ENCODE measurements at places on chromosomes 3 and 15.

GRCh38 chr15:100332231-100332630 is 9.5 kb downstream of the ADAMTS17 start:
- DNase-seq = no peak

- DNase-seq = no peak
These were observed 144.2 kb upstream of the ARHGEF26 start for GRCh38 chr3:153976891-153977554.

- no peak for DNase-seq
These were observed 16.3 kb upstream of the LMCD1 start for GRCh38 chr3:8485141-8485870.

GRCh38 chr3:42746455-42747450 is 26.3 kb downstream of the CCDC13 start:
- no peak for DNase-seq

GRCh38 chr3:114498539-114499370 is 204.9 kb downstream of the TIGIT start:
- DNase-seq = no peak

GRCh38 chr3:159137949-159138348 is 336.1 kb downstream of the MFSD1 start:
- DNase-seq = no peak

GRCh38 chr15:58312031-58312430 is 119.8 kb upstream of the LIPC start:
- no peak for DNase-seq

- no peak for DNase-seq
These were observed 498.1 kb upstream of the TPRG1 start for GRCh38 chr3:188673646-188674186.

DNA sequence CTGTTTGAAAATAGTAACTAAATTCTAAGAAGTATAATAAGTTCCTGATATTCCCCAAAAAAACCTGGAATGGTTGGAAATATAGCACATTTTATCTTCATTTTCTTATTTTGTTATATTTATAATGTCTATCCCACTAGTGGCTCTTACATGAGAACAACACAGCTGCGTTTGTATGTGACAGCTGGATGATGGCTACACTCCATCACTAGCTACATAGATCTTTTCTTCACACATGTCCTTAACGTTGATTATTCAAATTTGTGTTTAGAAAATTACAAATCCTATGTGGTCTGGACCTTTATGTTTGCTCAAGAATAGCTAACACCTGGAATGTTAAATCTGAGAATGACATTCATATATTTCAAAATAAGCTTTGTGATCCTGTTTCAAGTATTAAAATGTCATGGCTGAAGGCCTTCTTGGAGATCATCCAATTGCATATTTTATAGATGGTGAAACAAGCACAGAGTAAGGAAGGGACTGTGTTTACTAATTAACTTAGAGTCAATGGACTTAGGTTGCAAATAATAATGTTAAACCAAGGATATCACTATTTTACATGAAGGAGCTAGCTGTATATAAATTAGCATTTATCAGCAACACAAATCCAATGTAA is 60.8 kb downstream of the ATP13A5 start:
- no peak for DNase-seq

DNA sequence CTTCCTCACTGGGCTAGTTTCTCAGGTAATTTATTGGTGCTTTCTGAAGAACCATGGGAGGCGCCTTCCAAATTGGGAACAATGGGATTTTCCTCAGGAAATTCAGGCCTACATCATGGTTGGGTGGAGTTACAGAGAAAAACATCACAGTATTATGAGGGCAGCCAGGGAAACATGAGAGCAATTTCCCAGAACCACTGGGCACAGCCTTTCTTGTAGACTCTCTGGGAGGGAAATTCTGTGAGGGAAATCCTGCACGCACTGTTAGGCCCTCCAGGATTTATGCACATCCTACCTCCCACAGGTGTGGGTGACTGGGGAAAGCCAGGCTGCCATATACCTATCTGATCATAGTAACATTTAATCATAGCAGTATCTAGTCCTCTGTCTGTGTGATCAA is 13.2 kb downstream of the POPDC2 start:
- DNase-seq = no peak

GRCh38 chr3:193933451-193933850 is 202.5 kb upstream of the HES1 start:
- DNase-seq = no peak

GRCh38 chr3:110816008-110816407 is 255.6 kb upstream of the NECTIN3 start:
- DNase-seq = no peak

DNA sequence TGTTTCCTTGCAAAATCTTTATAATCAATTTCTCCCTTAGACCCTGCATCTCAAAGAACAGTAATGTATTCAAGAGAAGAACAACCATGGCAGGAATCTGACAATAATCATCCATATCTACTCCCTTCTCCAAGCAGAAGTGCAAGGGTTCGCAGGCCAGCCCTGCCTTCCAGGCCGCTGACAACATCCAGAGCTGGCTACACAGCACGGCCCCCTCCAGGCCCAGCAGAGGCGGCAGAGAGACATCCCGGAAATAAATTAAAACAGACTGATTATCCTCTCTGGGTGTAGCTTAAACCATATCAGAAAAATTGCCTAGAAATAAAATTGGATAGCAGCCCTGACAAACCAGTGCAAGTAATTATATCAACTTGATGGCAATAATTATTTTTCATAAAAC is 223.3 kb downstream of the FAM43A start:
- DNase-seq = no peak

DNA sequence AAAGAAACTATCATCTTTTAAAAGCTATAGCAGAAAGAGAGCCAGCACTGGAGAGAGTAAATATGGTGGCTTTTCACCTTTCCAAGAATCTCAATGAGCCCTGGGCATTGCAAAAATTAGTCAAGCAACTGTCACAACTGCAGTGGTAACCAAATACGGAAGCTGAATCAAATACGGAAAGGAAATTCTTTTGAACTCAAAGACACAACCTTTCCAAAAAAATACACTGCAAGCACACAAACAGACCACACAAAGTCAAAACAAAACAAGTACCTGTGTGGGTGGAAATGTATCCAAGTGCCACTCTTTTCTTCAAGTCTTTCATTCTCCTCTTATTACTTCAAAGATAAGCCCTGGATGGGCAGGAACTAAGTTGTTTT is 17.6 kb downstream of the VGLL4 start:
- DNase-seq = no peak

GRCh38 chr3:146164071-146164470 is 3.1 kb upstream of the PLOD2 start:
- no peak for DNase-seq

- DNase-seq = no peak
These were observed 50.7 kb downstream of the ADCY5 start for GRCh38 chr3:123397921-123398785.

GRCh38 chr15:27662892-27663291 is 436.2 kb downstream of the OCA2 start:
- no peak for DNase-seq

GRCh38 chr15:40050788-40051470 is 11.9 kb upstream of the SRP14 start:
- DNase-seq = peak; percentile 51

GRCh38 chr15:95604634-95605036 is 725.9 kb upstream of the NR2F2 start:
- no peak for DNase-seq

- peak; percentile 38 for DNase-seq
These were observed 2.5 kb upstream of the RPP25 start for GRCh38 chr15:74958908-74959585.

DNA sequence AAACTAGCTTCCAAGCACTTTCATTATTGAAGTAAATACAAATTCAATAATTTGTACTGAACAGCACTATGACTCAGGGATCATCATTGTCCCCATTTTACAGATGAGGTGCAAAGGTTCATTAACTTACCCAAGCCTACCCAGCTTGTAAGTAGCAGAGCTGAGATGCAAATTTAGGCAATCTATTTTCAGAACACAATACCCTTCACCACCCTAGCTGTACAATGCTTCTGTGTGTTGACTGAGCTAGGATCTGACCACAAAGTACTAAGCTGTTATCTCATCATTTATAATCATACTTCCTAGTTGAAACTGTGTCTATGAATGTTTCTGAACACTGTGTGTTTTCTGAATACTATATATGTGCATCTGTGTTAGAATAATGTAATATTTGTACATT is 3.2 kb upstream of the ILDR1 start:
- DNase-seq = no peak

DNA sequence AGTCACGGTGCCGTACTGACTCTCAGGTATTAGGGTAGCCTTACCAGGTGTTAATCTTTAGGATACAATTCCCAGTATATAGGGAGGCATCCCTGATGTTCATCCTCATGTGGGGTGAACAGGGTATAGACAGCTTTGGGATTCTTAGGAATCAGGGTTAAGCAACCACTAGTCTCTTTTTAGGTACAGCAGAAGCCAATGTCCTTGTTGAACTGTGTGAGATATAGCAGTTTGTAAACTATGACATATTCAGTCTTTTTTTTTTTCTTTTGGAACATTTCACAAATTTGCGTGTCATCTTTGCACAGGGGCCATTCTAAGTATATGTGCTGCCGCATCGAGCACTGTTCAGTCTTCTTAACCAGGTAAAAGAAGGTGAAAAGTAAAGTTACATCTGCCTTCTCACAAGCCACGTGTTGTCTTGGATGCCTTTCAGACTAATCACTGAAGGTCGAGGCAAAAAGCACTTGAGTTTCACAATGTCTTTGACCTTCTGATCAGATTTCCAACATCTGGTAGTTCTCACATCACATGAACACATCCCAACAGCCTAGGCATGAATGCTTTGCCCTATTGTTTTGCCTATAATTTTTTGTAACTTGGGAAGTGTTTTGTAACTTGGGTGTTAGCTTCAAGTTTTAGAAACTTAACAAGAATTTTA is 17.2 kb downstream of the TSEN2 start:
- no peak for DNase-seq

GRCh38 chr15:20294651-20295237 is 246.9 kb downstream of the GOLGA6L6 start:
- no peak for DNase-seq

DNA sequence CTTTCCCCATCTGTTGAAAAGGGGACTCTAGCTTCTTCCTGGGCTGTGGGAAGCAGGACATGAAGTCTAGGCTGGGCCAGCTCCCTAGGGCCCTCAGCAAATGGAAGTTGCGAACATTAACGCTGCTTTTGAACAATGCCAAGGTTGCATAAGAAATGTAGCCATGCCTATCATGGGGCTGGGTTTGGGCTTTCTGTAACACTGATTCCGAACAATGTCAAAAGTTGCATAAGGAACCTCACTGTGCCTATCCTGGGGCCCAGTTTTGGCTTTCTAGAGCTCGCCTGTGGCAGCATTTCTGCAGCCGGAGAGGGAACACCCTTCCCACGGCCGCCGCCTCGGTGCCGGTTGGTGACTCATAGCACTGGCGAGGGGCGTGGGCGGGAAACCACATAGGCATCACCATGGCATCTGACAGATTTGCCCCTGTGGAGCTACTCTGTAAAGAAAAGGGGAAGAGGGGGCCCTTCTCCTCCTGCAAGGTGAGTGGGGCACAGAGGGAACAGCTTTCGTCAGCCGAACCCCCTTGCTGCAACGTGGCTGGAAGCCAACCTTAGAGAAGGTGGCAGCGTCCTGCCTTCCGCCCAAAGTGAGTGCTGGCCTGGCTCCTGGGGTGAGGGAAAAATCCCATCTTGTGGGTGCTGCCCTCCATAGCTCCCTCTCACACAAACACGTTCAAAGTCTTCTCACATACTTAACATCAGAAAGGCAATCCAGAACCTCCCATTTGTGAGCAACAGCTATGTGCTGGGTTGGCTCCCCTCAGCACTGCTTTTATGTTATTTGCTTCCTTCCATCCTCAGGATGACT is 46.6 kb upstream of the ATP2B2 start:
- no peak for DNase-seq

- DNase-seq = no peak
These were observed 40.4 kb upstream of the IQSEC1 start for GRCh38 chr3:13113346-13114330.

DNA sequence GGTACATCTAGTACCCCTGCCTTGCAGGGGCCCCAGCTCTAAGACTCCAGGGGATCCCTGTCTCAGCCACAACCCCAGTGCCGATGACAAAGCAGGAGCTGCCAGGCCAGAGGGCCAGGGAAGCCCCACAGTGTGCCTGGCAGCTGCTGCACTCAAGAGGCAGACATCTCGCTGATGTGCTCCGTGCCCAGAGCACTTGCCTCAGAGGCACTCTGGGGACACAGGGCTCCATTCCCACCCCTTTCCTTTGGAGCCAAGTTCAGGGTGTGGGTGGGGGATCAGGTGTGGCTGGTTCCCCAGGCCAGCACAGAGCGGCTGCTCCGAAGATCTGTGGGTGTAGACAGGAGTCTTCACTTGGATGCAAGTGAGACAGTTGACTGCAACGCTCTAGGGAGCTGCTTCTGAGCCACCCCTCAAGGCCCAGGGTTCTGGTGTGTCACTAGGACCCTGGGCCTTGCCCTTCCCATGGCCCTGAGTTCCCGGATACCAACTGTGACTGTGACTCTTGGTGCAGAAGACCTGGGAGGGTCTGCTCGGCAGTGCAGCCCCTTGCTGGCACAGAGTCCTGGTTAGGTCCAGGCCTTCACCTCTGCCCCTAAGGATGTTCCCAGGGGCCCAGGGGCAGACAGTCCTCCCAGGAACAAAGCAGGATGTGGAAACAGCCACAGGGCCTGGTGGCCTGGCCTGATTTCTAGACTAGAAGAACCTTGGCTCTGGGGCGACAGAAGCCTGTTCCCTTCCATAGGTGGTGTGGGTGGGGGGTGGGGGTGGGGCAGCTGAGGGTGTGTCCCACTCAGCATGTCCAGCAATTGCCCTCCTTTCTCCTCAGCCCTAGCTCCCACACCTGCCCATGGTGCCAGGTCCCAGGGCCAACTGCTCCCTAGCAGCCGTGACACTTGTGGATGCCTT is 2.5 kb downstream of the NT5DC2 start:
- no peak for DNase-seq
